ENCODE measurements at places on chromosomes 13 and 19. TPM values are rescaled to one million over a fixed set of nuclear protein-coding genes. Genes with fewer than 3 reads are reported as not detected.

ZNF844 gene
- total RNA-seq = not detected

KIR3DL1 gene
- total RNA-seq = not detected

FCER2 gene
- not detected for total RNA-seq

NXNL1 gene
- not detected for total RNA-seq

LHB gene
- 1.1 TPM for total RNA-seq

LRRC25 gene
- not detected for total RNA-seq

TUBB4A gene
- 1.5 TPM for total RNA-seq

Measured in Calu3 (cell line).